Effector CD4-positive, alpha-beta T cell (primary cell): ENCODE measurements at places on chromosomes 6 and 20.

DNA sequence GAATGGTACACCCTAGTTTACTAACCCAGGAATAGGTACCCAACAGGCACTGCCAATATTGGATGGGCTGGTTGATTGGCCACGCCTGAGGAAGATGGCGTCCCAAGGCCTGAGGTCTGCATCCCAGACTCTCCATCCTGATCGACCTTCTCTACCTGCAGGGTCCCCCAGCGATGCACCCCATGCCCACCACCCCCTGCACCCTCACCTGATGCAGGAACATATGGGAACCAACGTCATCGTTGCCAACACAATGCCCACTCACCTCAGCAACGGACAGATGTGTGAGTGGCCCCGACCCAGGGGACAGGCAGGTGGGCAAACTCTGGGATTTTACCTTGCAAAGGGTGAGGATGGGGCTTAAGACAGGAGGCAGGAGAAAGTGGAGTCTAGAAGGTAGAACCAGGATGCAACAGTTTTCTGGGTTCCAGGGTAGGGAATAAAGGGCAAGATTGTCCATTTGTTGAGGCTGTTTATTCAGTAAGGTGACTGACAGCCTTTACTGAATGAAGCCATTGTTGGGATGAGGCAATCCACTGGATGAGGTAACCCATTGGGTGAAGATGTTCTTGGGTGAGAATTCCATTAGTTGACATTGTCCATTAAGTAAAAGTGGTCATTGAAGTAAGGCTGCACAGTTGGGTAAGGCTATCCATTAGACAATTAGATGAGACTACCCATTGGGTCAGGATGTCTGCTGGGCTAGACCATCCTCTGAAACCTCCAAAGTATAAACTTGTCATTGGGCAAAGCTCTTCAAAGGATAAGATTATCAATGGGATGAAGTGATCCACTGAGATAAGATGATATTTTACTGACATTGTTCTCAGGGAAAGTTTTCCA lies 47.3 kb upstream of the TTPAL start:
- no peak for DNase-seq

DNA sequence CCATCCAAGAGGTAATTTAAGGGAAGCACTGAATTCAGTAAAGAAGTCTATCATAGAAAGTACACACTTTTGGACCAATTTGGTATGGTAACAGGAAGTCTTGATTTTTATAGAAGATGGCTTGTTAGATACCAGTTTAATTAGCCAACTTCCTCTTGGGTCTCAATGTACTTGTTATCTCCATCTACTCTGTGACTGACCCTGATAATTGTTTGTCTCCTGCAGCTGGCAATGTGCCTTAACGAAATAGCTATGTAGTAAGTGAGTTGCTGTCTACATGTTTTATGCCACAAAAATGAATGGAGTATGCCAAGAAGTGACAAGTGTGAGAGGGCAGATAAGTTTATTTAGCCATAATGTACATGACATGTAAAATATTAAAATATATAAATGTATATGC lies 410.5 kb upstream of the MAN1A1 start:
- DNase-seq: no peak

- no peak for DNase-seq
Observed at GRCh38 chr20:16455324-16455723, 117.9 kb downstream of the KIF16B start.

DNA sequence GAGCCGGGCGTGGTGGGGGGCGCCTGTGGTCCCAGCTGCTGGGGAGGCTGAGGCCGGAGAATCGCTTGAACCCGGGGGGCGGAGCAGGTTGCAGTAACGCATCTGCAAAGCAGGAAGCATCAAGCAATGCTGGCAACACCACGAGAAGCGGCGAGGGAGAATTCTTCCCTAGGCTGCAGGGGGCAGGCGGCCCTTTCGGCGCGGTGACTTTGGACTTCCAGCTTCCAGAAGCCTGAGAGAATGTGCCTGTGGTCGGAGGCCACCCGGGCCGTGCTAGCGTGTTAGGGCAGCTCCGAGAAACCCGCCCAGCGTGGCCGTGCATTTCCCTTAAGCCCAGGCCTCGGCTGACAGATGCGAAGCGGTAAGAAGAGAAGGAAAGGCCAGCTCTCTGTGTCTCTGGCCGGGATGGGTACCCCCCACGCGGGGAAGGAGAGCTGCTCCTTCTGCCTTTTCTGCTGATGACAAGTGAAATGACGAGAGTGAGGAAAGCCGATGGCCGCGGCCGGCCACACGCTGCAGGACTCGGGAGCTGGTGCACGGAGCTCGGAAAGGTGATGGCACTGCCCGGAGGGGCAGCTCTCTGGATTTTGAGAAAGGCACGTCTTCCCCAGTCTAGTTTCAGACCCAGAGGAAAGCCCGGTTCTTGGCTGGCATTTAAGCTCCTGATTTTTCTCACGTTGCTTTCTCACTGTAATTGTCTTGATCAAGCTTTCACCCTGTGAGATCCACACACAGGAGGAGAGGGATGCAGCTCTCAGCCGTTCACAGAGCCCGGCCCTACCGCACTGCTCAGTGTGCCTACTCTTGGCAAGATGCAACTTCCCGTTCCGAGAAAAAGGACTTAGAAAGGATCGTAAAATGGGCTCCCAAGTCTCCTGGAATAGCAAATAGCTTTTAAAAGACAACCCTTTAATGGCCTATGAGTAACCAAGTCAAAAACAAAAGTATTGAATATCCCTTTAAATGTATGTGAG lies 68.3 kb upstream of the EXOC2 start:
- DNase-seq: no peak
